ENCODE measurements at places on chromosomes 11 and 22.

DNA sequence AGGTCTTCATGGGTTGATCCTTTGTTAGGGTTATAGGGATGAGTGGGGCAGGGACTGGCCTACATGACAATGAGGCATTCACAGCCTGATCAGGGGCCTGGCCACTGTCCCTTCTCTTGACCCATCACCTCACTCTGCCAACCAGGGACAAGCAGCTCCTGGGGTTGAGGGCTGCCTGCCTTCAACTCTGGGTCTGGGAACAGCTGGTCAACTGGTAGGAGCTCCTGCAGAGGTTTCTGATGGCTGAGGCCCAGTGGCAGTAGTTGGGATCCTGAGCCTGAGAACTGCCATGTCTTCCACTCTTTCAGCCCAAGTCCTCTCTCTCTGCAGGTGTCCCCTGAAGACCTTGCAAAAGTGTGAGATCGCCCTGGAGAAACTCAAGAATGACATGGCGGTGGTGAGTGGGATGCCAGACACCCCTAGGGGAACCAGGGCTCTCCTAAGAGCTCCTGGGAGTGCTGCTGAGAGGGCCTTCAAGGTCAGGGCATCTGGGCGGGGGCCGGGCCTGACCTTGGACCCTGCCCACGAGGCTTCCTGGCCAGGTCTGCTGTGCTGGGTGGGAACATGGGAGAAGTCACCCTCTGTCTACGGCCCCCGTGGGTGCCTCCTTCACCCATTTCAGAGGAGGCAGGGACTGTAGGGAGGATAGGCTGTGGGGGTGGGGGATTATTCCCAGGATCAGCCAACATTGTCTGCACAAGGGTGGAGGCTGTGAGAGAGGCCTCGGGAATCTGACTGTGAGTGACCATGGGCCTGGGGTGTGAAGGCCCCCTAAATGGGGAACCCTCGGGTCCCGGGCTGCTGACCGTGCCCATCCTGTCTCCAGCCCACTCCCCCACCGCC, 76.8 kb downstream of the MED15 start:
- DNase-seq = no peak

GRCh38 chr11:132972565-132972964, 559.7 kb downstream of the OPCML start:
- DNase-seq = no peak

- DNase-seq = no peak
These were observed 421.8 kb downstream of the NTM start for GRCh38 chr11:131792243-131792642.

GRCh38 chr11:10038521-10039302, 255.3 kb downstream of the SBF2 start:
- no peak for DNase-seq

DNA sequence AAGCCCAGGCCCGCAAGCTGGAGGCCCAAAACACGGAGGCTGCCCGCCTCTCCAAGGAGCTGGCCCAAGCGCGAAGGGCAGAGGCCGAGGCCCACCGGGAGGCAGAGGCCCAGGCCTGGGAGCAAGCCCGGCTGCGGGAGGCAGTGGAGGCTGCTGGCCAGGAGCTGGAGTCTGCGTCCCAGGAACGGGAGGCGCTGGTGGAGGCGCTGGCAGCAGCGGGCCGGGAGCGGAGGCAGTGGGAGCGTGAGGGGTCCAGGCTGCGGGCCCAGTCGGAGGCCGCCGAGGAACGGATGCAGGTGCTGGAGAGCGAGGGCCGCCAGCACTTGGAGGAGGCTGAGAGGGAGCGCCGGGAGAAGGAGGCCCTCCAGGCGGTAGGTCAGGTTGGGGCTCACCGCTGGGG, 4.8 kb downstream of the CCDC88B start:
- no peak for DNase-seq

DNA sequence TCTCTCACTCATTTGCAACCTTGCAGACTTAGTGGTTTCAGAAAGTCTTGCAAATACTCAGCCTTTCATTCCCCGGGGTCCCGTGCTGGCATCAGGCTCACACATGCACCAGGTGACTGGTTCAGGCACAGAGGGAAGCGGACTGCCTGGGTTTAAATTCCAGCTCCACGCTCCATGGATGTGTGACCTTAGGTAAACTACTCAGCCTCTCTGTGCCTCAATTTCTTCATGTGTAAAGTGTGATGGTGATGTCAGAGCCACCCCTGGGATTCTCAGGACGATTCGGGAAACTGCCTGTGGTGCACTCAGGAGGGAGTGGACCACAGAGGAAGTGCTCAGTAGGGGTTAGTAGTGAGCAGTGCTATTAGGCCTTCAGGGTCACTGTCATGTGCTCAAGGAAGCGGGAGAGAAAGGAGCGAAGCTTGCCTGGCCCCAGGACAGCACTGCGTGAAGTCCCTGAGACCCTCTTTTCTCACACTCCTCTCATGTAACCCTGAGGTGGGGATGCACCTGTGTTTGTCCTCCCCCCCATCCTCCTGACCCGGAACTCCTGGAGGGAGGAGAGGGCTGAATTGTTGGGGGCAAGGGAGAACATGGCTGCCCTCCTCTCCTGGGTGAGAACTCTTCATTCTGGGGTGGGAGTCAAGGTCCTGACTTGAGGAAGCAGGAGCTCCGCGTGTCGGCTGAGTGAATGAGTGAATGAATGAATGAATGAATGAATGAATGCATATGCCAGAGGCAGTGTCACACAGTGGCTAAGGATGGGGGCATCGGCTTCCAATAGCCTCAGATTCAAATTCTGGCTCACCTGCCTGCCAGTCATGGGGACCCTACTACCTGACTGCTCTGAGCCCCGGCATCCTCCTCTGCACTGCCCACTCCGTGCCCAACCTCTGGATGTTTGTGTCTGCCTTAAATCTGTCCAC, 14.4 kb upstream of the UPK3A start:
- no peak for DNase-seq

GRCh38 chr22:27952091-27952490, 33.0 kb upstream of the PITPNB start:
- no peak for DNase-seq

All from stimulated activated CD4-positive, alpha-beta T cell treated with anti-CD3 and anti-CD28 coated beads, TNF-alpha, amount 100 ng/mL, for 48 hours (primary cell).